HL-60 (cell line): ENCODE measurements at places on chromosomes 3 and 15.

- DNase-seq, result no peak
Observed at GRCh38 chr3:38281895-38282686, at the start of gene SLC22A14. SLC22A14 (plus strand) TSS chr3:38282294; CDS start chr3:38306027, 23,733 bp downstream.

DNA sequence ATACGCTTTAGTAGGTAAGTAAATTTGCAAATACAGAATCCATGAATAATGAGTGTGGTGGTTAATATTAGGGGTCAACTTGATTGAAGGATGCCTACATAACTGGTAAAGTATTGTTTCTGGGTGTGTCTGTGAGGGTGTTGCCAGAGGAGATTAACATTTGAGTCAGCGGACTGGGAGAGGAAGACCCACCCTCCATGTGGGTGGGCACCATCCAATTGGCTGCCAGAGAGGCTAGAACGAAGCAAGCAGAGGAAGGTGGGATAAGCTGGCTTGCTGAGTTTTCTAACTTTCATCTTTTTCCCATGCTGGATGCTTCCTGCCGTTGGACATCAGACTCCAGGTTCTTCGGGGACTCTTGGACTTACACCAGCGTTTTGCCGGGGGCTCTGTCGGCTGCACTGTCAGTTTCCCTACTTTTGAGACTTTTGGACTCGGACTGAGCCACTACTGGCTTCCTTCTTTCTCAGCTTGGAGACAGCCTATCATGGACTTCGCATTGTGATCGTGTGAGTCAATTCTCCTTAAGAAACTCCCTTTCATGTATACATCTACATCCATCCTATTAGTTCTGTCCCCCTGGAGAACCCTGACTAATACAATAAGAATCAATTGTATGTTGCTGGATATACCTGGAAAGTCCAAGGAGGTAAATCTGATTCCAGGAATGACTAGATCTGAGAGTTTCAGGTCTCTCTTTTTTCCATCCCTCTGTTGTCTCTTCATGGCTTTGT, 25.8 kb upstream of the NEDD4 start:
- DNase-seq, result no peak

DNA sequence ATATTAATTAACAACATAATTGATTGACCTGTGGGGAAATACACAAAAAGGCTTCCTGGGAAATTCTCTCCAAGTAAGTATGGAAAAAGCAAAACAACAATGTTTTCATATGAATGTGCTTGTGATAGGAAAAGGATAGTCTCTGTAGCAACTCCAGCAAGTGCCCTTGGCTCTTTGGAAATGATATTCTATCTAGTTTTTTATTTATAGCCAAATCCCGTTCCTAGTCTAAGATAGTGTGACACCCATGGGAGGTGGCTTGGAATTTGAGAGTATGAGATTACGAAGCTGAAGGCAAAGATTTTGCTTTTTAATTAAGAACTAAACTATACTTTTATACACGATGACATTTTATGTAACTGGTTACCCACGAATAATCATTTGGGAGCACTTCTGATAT, 119.9 kb downstream of the PDZRN3 start:
- no peak for DNase-seq

- peak; percentile 23 for DNase-seq
Observed at GRCh38 chr3:150497956-150498355, 48.3 kb downstream of the SERP1 start.

DNA sequence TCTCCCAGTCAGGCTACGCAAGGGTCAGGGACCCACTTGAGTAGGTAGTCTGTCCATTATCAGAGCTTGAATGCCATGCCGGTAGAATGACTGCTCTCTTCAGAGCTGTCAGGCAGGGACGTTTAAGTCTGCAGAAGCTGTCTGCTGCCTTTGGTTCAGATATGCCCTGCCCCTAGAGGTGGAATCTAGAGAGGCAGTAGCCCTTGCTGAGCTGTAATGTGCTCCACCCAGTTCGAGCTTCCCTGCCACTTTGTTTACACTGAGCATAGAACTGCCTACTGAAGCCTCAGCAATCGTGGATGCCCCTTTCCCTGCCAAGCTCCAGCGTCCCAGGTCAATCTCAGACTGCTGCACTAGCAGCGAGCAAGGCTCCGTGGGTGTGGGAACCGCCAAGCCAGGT, 57.5 kb upstream of the SETMAR start:
- no peak for DNase-seq

DNA sequence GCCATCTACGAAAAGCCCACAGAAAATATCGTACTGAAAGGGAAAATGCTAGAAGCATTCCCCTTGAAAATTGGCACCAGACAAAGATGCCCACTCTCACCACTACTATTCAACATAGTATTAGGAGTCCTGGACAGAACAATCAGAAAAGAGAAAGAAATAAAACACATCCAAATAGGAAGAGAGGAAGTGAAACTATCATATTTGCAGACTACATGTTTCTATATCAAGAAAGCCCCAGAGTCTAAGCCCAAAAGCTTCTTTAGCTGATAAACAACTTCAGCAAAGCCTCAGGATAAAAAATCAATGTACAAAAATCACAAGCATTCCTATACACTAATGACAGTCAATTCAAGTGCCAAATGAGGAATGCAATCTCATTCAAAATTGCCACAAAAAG, 15.6 kb downstream of the OR5K3 start:
- no peak for DNase-seq
